Stimulated activated CD8-positive, alpha-beta memory T cell treated with anti-CD3 and anti-CD28 coated beads, Interleukin-4, amount 100 ng/mL, for 48 hours (primary cell): ENCODE measurements at places on chromosomes 1 and 21.
A peak's percentile ranks its signal among the peaks of the same experiment; 100 is the strongest.

DNA sequence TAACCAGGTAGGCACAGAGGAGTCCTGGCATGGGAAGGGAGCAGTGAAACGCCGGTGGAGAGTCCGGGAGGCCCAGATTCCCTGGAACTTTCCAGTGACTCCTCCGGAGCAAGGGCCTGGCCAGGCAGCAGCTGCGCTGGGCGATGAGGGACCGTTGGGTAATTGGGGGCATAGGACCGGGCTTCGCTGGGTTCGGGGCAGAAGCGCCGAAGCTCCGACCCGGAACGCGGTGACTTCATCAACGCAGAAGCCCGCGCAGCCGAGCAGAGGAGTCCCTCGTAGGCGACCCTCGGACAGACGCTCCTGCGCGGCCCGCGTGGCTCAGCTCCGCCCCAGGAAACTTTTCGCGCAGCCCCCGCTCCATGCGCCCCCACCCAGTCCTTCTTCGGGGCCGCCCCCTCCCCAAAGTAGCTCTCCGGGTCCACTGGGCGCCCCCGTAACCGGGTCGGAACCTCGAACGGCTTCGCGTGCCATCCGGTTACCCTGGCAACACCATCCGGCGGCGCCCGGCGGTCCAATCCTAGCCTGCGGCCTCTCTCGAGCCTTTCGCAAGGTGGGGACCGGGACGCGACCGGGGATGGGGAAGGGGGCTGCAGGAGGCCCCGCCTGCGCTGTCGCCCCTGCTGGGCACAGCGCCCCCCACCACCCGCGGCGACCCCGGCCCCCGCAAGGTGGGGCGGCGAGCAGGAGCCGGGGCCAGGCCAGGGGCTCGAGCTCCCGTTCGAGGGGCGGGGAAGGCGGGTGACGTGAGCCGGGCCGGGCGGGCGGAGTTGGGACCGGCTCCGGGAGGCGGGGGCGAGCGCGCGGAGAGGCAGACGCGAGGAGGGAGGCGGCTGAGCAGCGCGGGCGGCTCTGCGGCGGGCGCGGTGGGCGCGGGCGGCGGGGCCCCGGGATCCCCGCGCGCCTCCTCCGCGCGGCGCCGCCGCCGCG lies at the start of gene AJAP1:
TSS of gene AJAP1 (plus strand) at position 814 of the 930 bp plus-strand sequence. CDS start 817 bp downstream, outside the sequence.
- DNase-seq, result peak; percentile 34

GRCh38 chr1:48679859-48680258 lies 96.8 kb downstream of the BEND5 start:
- no peak for DNase-seq

DNA sequence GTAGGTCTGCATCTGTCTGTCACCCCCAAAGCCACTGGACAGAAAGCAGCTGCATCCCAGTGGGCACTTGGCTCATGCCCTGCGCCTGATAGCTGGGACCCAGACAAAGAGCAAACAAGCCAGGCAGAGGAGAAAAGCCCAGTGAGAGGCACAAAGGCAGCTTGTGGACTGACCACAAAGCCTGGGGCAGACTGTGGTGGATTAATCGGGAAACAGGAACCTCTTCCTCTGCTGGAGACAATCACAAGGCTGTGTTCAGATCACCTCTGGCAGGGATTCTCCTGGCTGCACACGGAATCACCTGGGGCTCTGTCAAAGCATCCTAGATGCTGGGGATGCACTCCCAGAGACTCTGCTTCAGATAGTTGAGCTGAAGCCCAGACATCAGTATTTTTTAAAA lies 15.2 kb upstream of the GJB5 start:
- no peak for DNase-seq

GRCh38 chr1:11180342-11180744 lies 8.8 kb upstream of the ANGPTL7 start:
- DNase-seq, result no peak

GRCh38 chr1:30888975-30889374 lies 19.6 kb downstream of the SDC3 start:
- DNase-seq, result no peak

GRCh38 chr1:154157520-154158306 lies 2.8 kb upstream of the NUP210L start:
- DNase-seq, result peak; percentile 73

GRCh38 chr1:55204997-55205396 lies 10.2 kb downstream of the USP24 start:
- no peak for DNase-seq

DNA sequence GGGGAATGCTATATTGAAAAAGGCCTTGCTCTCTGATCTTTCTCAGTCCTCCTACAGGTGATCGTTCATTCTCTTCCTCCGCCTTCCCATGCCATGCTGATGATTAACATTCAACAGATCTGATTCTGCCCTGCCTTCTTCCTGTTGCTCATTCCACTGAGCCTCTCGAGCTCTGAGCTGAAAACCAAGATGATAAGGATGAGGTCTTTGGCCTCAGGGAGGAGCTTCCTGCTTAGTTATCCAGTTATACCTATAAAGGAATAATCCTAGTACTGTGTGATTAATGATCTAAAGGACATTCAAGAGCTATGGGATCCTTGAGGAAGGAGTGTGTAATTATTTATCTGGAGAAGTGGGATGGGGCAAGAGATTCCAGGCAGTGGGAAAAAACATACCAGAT lies 25.2 kb upstream of the MAP3K7CL start:
- DNase-seq, result no peak

GRCh38 chr1:201490708-201491131 lies 16.2 kb downstream of the CSRP1 start:
- no peak for DNase-seq

DNA sequence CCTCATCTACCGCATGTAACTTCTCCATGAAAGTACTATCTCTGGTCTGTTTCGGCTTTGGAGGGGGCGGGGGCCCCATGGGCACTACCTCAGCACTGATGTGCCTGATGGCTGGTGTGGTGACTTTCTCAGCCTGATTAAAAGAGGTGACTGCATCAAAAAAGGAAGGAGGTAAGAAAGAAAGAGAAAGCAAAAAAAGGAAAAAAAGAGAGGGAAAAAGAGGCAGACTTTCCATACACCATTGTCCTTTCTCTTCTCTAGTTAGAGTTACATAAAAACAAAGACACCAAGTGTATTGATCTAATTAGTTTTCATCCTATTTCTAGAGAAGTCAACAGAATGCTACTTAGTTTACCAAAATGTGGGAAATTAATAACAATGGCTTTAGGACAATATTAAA lies 43.3 kb downstream of the GON4L start:
- no peak for DNase-seq
